Stimulated activated CD4-positive, alpha-beta T cell treated with anti-CD3 and anti-CD28 coated beads, TNF-alpha, amount 100 ng/mL, for 48 hours (primary cell): ENCODE measurements at places on chromosomes 1 and 21.
A peak's percentile ranks its signal among the peaks of the same experiment; 100 is the strongest.

GRCh38 chr1:78071696-78072095 lies 25.9 kb downstream of the GIPC2 start:
- no peak for DNase-seq

- no peak for DNase-seq
Observed at GRCh38 chr1:14922942-14923726, 230.4 kb upstream of the TMEM51 start.

DNA sequence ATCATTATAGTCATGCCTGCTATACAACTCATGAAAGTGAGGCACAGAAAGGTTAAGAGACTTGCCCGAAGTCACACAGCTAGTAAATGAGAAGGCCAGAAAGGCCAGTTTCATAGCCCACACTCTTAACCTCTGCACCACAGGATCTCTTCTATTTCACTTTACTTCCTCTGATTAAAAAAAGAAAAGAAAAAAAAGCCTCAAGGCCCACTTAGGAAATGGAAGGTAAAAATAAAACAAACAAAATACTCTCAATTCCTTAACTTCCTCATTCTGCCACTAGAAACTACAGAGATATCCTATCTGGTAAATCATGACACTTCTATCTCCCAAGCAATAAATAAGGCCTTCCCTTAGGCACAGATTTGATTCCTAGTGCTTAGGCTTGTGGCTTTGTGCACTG lies 7.6 kb upstream of the ENAH start:
- no peak for DNase-seq

DNA sequence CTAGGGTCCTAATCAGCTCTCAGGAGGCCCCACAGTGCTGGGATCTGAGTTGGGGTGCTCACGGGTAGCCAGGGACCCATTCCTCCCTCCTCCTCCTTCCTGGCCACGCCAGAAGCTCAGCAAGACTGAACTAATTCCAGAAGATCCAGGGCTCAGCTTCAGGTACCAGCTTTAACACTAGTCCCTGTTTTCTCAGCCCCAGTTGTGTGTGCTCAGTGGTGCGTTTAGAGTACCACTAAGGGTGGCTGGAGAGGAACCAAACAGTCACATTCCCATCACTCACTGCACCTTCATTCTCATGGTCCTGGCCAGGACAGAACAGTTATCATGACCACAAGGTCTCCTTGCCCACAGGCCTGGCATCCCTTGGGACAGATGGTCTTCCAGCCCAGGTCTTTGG lies 20.8 kb downstream of the PKP1 start:
- DNase-seq, result no peak

GRCh38 chr1:22747021-22747734 lies 36.5 kb downstream of the EPHB2 start:
- DNase-seq, result no peak

DNA sequence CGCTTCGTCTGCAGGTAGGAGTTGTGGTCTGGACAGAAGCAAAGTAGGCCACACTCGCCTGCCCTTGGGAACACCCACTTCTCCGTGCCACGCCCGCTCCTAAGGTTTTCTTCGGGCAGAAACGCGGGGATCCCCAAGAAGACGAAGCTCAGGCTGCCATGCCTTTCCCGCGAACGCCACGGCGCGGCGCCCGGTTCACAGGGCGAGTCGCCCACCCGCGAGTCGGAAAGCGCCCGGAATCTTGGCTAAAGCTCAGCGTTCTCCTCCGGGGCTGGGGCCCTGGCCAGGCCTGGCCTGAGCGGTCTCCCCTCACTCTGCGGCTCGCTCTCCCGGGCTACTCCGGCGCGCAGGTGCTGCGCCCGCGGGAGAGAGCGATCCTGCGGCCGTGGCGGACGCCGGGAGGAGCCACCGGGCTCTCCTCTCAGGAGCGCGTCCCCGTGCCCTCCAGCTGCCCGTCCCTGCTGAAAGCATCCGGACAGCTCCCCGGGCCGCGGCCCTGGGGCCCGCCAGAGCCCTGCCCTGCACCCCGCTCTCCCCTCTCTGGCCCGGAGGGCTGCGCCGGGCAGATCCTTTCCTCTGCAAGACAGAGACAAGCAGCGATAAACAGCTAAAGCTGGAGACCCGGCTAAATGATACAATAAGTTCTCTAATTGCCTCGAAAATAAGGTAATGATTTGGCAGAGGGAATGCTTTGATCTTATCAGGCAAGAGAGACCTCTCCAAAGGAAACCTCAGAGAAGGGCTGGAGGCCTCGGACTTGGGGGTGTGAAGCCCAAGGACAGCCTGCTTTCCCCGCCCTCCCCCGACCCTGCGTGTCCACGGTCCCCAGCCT lies 6.7 kb upstream of the WNT2B start:
- DNase-seq, result peak; percentile 47

- DNase-seq, result no peak
Observed at GRCh38 chr1:37040261-37040660, 5.9 kb upstream of the GRIK3 start.

- DNase-seq, result no peak
Observed at GRCh38 chr1:116359060-116359830, 13.8 kb upstream of the ATP1A1 start.

GRCh38 chr1:10724052-10724494 lies 72.4 kb downstream of the CASZ1 start:
- DNase-seq, result no peak

- DNase-seq, result no peak
Observed at GRCh38 chr1:163055531-163055930, 13.6 kb upstream of the RGS4 start.

GRCh38 chr1:228073857-228074545 lies 8.5 kb upstream of the ARF1 start:
- DNase-seq, result no peak

DNA sequence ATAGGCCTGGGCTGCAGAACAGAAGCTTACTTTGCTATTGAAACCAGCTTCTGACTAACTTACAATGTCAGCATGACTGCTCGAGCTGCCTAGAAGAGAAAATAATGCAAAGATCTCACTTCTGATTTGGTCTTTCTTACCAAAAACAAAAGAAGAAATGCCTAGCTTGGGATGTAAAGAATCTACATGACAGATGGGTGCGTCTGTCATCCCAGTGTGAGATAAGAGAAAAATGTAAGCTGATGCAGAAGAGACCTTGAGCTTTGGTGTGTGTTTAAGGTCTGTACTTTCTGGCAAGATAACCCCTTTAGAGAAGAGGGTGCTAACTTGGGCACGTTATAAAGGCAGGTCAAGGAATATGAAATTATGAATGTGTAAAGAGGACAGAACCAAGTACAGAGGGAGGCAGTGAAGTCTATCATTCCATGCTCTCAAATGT lies 3.6 kb downstream of the FAM20B start:
- DNase-seq, result no peak

DNA sequence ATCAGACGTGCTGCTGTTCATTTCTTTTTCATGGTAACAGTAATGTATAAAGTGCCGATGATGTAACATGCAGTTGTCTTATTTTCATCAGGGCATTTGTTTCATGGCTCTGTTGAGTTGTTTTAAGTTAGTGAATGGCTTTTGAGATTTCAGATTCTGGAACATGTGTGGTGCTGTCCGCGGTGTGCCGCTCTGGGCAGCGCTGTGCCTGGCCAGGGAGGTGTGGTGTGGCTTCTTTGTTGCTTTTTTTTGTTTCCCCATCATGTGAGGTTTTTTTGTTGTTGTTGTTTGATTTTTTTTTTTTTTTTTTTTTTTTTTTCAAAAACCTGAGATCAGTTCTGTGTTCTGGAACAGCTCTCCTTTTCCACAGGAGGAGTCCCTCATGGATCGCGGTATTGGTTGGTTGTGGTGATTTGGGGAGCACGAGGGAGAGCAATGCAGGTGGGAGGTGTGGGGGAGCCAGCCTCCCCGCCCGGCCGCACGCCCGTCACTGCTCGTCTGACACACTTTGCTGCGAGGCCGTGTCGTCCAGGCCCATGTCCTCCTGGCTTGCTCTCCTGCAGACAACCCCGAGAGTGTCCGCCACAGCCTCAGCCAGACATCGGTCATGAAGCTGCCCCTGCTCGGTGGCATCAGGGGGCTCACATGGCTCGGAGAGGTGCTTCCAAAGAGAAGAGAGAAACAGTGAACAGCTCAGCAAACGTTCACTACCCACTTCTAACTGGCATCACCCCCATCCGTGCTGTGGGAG lies 33.6 kb downstream of the NTPCR start:
- no peak for DNase-seq

GRCh38 chr1:235993652-235994051 lies 71.2 kb downstream of the NID1 start:
- DNase-seq, result no peak

GRCh38 chr1:76049498-76049897 lies 25.0 kb upstream of the ST6GALNAC3 start:
- no peak for DNase-seq

DNA sequence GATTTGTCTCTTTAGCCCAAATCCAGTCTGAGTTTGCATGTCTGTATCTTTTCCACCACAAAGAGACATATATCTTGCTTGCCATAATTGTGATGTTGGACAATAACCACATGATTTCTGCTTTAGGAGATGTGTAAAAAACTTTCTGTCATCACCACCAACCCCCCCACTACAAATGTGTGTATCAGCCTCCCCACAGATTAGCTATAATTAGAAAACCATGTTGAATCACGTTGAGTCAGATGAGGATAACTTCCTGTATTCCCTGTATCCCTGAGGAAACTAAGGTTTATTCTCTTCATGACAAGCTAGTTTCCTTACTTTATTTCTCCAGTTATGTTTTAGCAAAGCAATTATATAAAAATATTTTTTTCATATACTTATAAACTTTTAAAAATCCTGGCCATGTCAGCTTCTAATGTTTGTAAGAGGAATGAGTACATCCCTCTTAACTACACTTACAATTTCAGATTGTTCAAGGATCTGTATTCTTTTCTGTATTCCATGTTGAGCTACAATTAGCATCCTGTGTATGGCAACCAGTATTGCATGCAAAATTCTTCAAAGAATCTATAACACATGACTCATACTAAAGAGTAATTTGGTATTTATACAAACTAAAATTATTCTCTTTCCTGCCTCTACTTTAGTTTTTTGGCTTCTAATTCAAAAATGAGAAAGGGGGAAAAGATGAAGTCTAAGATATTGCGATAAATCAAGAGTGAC lies 143.0 kb downstream of the FMN2 start:
- DNase-seq, result no peak

DNA sequence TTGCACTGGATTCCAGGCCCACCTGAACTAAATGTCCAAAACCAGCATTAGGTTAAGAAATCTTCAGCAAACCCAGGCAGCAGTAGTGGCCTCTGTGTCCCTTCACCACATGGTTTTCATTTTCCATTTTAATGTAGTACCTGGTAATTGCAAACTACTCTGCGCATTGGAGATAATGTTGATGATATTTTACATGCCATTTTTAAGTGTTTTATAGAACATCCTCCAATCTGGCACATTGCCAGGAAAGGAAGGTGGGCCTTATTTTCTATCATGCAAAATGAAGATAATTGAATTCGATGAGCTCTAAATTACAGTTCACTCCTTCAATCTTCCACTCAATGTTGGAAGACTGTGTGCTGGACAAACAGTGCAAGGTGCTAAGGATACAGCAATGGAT lies 89.5 kb downstream of the ZC3H11B start:
- DNase-seq, result no peak

DNA sequence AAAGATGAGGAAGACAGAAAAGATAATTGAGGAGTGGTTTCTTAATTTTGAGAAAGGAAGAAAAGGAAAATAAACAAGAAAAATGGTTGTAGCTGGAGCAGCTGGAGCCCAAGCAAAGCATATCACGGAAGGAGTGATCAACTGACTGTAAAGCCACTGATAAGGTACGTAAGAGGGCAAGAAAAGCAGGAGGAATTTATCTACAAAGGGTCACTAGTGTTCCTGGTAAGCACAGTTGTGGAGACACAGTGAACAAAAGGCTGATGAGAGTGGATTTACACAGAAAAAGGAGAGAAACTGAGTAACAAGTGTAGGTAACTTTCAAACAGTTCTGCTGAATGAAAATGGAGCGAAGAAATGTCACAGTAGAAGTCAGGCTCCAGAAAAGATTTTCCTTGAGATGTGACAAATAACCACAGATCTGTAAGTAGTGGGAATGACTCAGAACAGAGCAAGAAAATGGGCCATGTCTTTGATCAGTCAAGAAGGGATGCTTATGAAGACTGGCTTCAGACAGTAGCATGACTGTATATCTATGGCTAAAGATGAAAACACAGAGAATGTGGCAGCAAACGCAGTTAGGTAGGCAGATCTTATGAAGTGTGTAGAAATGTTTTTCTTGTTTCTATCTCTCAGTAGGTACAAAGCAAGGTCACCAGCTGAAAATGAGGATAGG lies 45.6 kb upstream of the RBM34 start:
- no peak for DNase-seq

GRCh38 chr1:47298025-47298699 lies 15.8 kb downstream of the STIL start:
- DNase-seq, result no peak

- DNase-seq, result no peak
Observed at GRCh38 chr1:25927521-25928265, 21.5 kb upstream of the STMN1 start.

DNA sequence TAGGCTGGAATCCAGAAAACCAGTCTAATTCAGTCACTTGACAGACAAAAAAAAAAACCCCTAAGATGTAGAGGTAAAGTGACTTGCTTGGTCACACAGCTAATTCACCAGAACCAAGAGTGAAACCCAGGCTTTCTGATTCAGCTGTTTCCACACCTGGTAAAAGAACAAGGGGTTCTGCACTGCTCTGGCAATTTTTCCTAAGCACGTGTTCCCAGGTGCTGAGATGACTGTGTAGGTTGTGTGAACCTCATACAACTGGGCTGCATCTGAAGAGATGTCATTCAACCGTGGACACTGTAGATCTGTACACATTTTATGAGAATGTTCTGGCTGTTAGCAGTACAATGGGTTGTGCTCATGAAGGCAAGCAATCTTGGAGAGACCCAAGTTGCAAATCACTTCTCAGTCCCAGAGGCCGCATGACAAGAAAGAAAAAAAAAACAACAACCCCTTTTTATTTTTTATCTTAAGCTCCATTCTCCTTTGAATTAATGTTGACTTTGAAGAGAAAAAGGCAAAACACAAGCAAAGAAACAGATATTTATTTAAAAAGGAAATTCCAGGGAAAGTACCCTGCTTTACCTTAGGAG lies 95.4 kb downstream of the INTS7 start:
- peak; percentile 56 for DNase-seq

DNA sequence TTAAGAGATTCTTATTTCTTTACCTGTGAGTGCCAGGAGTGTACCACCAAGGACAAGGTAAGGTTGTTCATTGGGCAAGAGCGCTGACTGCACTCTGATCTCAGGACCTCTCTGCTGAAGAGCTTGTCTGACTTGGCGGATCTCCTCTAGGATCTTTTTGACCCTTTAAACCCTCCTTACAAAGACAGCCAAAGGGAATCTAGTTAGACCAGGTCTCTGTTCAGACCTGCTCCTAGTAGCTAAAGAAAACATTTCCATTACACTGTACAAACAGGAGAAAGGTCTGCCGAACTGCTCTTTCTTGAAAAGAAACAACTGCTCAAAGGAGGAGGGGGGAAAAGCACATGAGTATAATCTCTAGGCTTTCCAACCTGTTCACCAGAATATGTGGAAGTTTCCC lies 49.3 kb downstream of the SMYD2 start:
- DNase-seq, result no peak

GRCh38 chr1:198540580-198540979 lies at the start of gene ATP6V1G3:
Gene ATP6V1G3 (minus strand): TSS chr1:198540680. CDS start chr1:198540650, 30 bp downstream.
- no peak for DNase-seq

DNA sequence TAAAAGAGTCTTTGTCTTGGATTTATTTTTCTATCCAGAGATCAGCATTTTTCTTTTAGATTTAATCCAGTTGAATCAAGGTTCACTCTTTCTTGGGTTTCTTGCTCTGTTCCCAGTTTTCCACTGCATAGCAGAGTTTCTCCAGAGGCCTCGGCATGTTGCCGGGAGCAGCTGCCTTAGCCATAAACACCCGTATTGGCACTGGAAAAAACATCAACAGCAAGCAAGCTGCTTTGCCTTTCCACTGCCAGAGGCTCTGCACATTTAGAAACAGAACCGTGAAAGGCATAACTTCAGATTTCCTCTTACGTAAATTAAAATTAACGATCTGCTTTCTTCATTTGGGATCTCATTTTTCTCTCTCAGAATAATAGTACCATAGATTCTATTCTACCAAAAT lies 181.8 kb upstream of the L1TD1 start:
- no peak for DNase-seq
